Stimulated activated CD8-positive, alpha-beta memory T cell treated with anti-CD3 and anti-CD28 coated beads, Interleukin-12 subunit alpha, Interleukin-12 subunit beta, amount 100 ng/mL, for 4 hours (primary cell): ENCODE measurements at places on chromosomes 12 and 14.

GRCh38 chr14:54772451-54772881 lies 130.2 kb downstream of the GCH1 start:
- no peak for DNase-seq

- no peak for DNase-seq
Measured at GRCh38 chr12:69687390-69687789, 11.7 kb downstream of the BEST3 start.

DNA sequence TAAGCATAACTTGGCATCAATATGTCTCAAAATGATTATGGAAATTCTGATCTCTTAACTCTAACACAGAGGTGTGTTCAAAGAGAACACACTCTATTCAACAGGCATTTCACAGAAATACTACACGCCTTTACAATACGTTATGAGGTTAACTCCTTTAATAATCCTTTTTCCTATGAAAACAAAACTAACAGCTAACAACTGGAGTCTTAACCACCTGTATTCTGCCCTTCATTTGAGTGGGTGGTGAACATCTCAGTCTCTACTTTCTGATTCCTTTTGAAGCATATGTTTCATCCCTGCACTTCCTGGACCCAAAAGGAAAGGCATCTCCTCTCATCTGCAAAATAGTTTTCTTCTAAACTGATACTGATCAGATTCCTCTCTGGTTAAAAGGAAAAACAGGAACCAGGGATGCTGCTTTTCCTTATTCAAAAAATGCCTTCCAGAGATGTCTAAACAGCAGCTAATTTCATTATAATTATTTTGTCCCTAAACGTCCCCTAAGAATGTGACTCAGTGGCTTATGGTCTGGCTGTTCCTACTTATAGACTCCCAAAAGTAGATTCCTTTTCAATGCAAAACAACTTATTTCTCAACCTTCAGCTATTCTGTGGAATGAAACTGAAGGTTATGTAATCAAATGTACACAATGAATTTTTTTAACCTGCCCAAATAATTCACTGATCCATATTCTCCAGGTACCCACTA lies 24.1 kb downstream of the ITPR2 start:
- no peak for DNase-seq

DNA sequence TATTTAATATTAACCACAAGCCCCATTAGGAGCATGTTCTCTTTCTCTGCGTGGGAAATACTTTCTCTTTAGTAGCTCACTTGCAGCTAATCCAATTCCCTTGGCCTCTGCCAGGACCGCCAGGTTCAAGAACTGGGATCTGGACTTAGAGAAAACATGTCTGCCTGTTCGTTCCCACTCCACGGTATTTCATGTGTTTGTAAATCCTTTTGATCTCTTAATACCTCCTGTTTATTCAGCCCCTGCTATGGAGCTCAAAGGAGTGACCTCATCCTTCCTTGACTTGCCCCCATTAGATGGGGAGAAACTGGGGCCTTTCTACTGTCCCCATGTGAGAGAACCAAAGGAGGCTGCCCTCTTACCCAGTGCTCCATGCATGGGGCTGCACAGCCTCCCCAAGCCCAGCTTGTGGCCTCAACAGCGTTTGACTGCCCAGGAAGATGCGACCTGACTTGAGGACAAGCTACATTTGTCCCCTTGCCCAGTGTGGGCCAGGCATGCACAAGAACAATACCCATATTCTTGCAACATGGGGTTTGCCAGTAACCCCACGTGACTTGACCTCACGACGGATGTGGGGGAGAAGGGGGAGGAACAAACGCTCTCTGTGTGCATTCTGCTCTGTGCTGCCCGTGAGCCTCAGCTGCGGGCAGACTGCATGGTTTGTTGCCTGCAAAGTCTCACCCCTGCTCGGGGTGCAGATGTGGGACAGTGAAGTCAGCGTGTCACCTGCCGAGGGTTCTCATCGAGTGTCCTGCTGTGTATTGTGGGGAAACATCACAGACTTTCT lies 30.3 kb downstream of the CD9 start:
- DNase-seq = peak; percentile 41

- no peak for DNase-seq
Measured at GRCh38 chr12:24278832-24279231, 329.4 kb upstream of the SOX5 start.

GRCh38 chr14:90781344-90781761 lies 34.9 kb downstream of the TTC7B start:
- DNase-seq = no peak

DNA sequence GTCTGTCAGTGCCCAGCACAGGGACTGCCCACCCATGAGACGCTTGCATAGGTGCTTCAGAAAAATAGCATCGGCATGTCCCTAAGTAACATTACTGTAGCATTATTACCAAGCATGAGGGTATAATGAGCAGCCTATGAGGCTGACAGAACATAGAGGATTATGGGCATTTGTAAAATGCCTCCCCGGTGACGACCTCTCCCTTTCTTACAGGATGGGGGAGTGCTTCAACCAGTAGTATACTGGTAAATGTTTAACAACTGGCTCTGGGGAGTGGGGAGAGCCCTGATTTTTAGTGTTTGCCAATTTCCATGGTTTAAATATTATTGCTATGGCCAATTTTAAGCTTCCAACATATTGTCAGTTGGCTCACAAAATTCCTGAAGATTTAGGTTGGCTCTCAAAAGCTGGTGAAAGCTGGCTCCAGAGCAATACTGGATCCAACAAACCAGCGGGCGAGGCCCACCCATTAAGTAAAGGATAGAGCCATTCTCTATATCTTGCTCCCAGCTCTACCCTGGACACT lies 104.5 kb downstream of the ETNK1 start:
- no peak for DNase-seq

DNA sequence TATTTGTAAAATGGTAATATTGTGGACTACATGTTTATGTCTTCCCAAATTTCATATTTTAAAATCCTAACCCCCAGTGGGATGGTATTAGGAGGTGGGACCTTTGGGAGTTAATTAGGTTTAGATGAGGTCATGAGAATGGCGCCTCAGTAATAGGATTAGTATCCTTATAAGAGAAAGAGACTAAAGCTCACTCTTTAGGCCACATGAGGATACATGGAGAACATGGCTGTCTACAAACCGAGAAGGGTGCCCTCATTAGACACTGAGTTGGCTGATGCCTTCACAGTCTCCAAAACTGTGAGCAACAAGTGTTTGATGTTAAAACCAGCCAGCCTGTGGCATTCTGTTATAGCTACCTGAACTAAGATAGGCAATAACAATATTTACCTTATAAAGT lies 58.3 kb upstream of the OTOGL start:
- DNase-seq = no peak

DNA sequence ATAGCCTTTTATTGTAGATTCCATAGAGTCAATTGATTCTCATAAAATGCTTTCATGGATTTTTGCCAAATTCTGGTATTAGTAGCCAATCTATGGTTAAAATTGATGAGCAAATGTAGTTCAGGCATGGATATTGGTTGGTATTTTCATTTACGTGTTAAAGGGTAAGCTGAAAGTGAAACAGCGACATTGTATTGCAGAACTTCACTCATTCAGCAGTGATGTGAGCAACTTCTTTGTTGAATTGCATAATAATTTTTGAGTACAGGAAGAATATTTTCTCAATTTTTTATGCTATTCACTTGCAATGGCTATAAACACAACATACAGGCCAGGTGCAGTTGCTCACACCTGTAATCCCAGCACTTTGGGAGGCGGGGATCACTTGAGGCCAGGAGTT lies 24.2 kb upstream of the FAM222A start:
- DNase-seq = no peak

GRCh38 chr12:132633398-132633797 lies 14.8 kb downstream of the P2RX2 start:
- DNase-seq = no peak

GRCh38 chr14:22919601-22919921 lies 612 bp upstream of the RBM23 start:
- no peak for DNase-seq

GRCh38 chr12:104641862-104642261 lies 185.1 kb downstream of the CHST11 start:
- DNase-seq = no peak

DNA sequence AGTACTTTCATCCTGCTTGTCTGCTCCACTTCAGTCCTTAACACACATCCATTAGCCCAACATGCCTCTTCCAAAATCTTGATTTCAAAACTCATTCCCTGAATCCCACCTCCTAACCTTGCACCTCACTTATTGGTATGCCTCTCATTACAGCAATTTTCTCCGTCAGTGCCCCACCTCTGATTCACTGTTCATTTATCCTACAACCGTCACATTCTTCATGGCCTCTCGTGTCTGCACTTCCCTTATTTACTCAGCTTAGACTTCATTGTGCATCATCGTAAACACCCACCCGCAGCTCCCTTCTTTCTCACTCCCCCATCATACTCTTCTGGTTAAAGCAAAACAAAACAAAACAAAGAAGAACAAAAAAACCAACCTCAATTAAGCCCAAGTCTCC lies 160.6 kb upstream of the HMGA2 start:
- no peak for DNase-seq

DNA sequence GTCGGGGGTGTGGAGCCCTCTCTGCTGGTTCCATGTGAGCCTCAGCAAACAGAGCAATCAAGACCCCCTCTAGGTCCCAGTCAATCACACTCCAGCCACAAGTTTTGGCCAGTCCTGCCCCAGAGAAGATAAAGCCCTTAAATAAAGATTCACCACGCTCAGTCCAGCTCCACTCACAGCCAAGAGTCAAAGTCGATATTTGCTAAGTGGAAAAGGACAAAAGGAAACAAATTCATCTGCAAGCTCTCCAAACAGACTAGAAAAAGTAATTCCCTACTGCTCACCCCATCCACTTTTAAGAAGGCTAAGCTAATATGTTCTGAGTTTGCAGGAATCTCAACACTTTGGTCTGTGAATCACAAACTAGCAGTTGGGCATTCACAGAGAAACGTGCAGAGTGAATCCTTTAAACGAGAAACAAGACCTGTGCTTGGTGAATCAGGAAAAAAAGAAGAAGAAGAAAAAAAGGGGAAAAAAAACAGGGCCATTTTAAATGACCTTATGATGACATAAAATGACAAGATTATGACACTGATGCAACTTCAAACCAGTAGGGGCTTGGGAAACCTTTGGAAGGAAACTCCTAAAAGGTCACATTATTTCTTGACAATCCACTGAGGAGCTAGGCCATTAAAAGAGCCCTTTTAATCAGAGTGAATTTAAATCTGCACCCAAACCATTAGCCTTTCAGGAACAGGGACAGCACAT lies 41.8 kb upstream of the FOXN3 start:
- DNase-seq = no peak

DNA sequence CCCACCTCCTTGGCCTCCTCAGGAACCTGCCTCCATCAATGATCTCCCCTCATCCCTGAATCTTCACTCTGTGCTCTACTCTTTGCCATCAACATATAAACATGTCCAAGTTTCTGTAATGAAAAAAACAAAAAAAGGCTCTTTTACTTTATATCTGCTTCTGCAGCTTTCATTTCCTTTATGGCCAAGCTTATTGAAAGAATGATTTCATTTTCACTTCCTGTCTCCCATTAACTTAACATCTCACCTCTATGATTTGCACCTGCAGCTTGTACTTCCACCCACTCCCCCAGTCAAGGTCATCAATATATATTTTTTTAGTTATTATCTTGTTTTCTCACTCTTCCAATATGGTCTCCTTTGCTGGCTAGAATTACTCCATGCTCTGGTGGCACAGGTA lies 15.6 kb upstream of the RNU6-7 start:
- no peak for DNase-seq

DNA sequence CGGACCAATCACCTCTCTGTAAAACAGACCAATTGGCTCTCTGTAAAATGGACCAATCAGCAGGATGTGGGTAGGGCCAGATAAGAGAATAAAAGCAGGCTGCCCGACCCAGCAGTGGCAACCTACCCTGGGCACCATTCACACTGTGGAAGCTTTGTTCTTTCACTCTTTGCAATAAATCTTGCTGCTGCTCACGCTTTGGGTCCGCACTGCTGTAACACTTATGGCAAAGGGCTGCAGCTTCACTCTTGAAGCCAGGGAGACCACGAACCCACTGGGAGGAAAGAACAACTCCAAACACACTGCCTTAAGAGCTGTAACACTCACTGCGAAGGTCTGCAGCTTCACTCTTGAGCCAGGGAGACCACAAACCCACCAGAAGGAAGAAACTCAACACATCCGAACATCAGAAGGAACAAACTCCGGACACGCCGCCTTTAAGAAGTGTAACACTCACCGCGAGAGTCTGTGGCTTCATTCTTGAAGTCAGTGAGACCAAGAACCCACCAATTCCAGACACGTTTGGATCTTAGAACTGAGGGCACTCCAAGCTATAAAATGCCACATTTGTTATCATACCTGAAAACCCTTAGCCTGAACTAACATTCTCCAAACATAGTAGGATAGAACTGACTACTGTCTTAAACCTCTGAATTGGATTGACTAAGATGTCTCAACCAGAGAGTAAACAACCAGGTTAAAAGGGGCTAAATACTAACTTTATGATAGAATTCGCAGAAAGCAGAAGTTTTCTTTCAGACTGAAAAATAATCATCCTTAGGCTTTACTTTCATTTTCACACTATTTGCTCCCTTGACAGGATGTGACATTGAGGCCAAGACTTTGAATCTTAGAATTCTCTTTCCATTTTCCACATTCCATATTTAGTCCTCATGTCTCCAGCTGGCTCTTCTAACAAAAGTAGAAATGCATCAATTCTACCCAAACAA lies 33.6 kb downstream of the CDKL1 start:
- DNase-seq = no peak

- no peak for DNase-seq
Measured at GRCh38 chr12:11861864-11862600, 208.7 kb upstream of the BCL2L14 start.

DNA sequence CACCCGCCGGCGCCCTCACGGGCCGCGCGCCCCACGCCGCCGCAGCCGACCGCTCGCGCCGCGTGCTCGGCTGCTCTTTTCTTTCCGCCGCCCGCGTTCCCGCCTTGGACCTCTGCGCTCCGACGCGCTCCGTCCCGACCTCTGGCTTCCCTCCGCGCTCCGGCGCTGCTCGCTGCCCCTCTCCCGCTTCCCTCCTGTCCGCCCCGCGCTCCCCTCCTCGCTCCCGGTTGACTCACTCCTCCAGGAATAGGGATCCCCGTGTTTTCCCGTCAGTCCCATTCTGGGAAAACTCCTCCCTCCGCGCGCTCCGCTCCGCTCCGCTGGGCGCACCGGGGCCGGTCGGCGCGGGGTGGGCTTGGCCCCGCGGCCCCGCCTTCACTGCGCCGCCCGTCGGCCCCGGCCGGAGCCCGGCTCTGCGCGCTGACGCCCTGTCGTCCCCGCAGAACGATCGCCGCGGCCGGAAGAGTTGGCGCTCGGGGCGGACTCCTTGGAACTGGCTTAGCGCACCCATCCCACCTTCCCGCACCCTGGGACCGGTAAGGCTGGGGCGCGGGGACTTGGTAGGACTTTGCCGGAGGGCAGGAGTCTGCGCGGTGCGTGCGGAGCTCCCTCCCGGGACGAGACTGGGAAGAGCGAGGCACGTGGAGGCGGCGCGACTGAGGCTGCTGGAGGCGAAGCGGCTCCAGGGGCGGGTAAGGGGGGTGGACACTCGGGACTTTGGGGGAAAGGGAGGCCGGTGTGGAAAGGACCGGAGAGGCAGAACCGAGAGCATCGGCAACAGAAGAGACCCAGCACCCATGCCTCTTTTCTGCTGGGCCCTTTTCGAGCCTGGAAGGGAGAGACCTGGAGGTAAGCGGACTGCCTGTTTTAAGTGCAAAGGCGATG lies 550 bp downstream of the TEAD4 start:
- DNase-seq = no peak
